ENCODE measurements at places on chromosomes 1 and 21. TPM values are rescaled to one million over a fixed set of nuclear protein-coding genes. Genes with fewer than 3 reads are reported as not detected.

DNA sequence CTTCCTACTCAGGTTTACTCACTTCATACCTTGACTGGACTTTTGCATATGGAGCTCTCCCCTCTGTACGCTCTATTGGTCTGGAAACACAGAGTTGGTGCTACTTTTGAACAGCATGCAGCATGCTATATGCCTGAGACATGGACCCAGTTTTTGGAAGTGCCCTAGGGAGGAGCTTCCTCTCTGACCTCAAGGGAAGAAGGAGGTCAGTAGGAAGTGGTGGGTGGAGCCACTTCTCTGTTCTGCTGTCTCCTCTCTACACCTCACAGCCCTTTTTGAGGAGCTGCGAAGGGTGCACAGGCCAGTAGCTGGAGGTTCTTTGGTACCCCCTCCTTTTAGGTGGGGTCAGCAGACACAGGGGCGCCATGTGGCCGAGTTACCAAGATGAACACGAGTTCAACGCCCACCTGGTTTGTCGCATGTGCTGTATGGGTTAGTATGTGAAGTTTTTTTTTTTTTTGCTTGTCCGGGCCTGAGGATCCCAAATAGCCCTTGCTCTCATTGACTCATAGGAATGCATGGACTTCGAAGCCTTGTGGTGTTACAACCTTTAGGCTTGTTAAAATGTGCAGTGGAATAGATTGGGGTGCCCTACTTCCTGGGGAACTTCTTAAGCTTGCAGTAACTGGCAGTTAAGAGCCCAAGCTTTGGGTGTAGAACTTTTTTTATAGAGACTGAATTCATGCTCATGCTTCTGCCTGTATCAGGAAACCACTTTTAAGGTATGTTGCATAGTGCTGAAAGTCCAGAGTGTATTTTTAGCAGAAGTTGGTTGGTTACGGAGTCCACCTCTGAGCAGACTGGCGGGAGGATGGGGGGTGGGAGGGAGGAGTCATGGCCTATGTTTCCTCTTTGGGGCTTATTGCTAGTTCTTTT, 10.7 kb downstream of the MACF1 start:
- no peaks in the 10 kb centered on the region for H3K36me3 ChIP-seq
- no peak overlapping the region for H3K4me3 ChIP-seq
- H3K27ac ChIP-seq: peak overlapping the region; percentile 95
- peak; percentile 9 for DNase-seq

- H3K27me3 ChIP-seq: no peaks in the 10 kb centered on the region
- DNase-seq: no peak
- H3K4me3 ChIP-seq: no peak overlapping the region
- H3K4me1 ChIP-seq: peaks cover 45% of the 10 kb centered on the region
Measured at GRCh38 chr1:113040041-113040440, 33.0 kb upstream of the LRIG2 start.

DNA sequence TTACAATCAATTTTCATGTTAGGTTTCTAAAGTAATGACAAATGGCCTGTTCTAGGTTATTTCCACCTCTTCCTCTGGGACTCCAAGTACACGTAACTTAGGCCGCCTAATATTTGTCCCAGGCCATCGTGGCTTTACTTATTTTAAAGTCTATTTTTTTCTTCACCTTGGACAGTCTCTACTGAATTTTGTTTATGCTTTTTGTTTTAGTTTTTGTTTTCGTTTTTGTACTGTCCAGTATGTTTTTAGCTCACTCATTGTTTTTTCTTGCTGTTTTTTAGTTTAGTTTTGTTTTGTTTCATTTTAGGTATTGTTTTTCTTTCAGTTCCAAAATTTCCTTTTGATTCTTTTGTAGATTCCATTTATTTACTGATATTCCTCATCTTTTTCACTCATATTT, 187.7 kb upstream of the RNPC3 start:
- H3K36me3 ChIP-seq: no peaks in the 10 kb centered on the region
- H3K27ac ChIP-seq: no peak overlapping the region
- no peaks in the 10 kb centered on the region for H3K27me3 ChIP-seq
- DNase-seq: no peak
- H3K4me3 ChIP-seq: no peak overlapping the region

DNA sequence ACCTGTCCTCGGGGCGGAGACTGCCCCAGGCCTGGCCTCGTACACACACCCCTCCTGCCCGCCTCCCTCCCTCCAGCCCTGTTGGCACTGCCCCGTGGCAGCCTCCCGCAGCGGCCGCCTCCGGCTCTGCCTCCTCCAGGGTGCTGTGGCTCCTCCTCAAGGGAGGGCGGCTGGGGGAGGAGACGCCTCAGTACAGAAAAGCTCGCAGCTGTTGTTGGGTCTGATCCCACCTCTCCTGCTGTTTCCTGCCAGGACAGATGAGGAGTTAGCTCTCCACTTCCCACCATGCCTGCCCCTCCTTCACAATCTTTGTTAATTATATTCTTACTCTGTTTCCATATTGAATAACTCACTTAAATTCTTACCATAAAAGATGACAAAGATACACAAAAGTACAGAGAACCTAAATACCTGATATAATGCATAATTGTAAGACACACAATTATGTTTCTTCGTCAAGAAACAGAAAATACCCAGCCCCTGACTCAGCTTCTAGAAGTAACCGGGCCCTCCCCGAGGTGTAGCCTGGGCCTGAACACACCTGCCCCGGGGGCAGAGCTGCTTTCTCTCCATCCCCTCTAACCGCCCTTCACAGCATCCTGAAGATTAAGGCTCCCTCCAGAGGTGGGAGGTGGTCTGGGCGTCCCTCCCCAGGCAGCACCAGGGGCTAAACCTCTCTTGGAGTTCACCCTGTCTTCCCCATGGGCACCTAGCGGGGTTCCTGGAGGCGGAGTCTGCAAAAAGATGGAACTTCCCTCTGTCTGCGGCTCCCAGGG, 30.6 kb upstream of the COL6A1 start:
- no peaks in the 10 kb centered on the region for H3K27me3 ChIP-seq
- no peak overlapping the region for H3K4me3 ChIP-seq
- peaks cover 9% of the 10 kb centered on the region for H3K4me1 ChIP-seq

DNA sequence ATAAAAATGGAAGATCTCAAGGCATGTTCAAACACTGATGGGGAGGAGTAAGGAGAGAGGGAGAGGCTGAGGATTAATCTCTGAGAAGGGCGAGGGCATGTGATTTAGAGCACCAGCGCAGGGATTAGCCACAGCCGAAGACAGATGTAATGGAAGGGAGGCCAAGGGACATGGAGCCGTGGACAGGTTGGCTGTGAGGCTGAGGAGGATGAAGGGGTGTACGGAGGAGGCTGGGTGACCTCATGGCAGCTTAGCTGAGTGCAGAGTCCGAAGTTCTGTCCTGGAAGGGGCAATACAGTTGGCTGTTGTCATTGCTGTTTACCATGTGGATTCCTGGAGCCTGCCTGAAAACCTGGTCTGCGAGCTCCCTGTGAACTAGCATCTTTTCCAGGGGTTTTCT, 342.8 kb downstream of the RPS6KC1 start:
- no peaks in the 10 kb centered on the region for H3K36me3 ChIP-seq
- H3K4me1 ChIP-seq: peaks cover 3% of the 10 kb centered on the region
- H3K27me3 ChIP-seq: no peaks in the 10 kb centered on the region
- H3K27ac ChIP-seq: no peak overlapping the region

GRCh38 chr1:205537386-205538018, 33.0 kb downstream of the CDK18 start:
- H3K4me3 ChIP-seq: no peak overlapping the region
- DNase-seq: no peak
- H3K27ac ChIP-seq: no peak overlapping the region
- peaks cover 13% of the 10 kb centered on the region for H3K4me1 ChIP-seq

Gene ECM1
- 0.30 TPM for total RNA-seq

Gene TNFSF18
- not detected for total RNA-seq

Gene TYW3
- not detected for total RNA-seq
